ENCODE measurements at places on chromosomes 1 and 21.
A peak's percentile ranks its signal among the peaks of the same experiment; 100 is the strongest.

DNA sequence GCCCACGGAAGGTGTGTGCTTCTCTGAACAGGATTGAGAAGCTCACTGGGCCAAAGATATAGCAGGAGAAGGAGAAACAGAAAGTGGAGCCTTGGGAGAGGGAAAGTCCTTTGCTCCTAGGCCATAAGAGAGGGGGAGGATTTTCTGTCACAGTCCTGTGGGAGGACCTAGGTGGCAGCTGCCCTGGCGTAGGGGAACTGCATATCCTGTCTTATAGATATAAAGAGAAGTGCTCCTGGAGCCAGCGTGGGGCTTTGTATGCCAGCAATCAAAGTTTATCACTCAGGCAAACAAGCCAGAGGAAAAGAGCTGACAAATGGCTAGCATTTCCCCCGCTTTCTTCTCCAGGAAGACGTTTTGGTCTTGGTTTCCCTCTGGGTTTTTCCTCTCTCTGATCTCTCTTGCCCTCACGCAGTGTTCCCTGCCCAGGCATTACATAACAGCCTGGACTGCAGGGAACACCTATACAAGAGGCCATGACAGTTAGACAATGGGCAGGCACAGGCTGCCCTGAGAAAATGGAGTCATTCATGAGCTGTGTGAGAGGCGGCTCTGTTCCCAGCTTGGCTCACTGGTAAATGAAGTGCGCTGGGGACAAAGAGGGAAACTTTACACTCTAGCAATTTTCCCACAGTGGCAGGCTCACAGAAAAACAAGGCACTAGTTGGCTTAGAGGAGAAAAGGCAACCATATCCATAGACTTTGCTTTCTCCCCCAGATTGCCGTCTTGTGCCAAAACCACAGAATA is 52.5 kb upstream of the ZNF648 start:
- DNase-seq = no peak

GRCh38 chr1:46521414-46521813 is 30.0 kb downstream of the KNCN start:
- no peak for DNase-seq

- DNase-seq = no peak
Observed at GRCh38 chr1:183195142-183195574, 9.1 kb downstream of the LAMC2 start.

- DNase-seq = no peak
Observed at GRCh38 chr1:205619376-205619775, 12.4 kb downstream of the ELK4 start.

DNA sequence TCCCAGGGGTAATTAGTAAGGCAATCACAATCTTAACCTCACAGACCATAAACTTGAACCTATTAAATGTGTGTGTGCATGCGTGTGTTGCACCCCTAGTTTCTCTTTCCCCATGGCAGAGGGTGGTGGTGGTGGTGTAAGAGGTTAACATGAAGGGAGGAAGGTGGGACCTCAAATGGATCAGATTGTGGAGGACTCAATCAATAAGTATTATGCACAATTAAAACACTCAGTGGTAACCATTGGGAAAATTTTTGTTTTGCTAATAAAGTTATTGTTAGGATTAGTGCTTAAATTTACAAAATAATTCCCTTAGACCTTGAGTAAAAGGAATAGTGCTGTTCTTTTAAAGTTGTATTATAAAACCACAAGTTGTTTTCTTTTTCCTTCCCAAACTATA is 283.0 kb downstream of the OLFM3 start:
- no peak for DNase-seq

DNA sequence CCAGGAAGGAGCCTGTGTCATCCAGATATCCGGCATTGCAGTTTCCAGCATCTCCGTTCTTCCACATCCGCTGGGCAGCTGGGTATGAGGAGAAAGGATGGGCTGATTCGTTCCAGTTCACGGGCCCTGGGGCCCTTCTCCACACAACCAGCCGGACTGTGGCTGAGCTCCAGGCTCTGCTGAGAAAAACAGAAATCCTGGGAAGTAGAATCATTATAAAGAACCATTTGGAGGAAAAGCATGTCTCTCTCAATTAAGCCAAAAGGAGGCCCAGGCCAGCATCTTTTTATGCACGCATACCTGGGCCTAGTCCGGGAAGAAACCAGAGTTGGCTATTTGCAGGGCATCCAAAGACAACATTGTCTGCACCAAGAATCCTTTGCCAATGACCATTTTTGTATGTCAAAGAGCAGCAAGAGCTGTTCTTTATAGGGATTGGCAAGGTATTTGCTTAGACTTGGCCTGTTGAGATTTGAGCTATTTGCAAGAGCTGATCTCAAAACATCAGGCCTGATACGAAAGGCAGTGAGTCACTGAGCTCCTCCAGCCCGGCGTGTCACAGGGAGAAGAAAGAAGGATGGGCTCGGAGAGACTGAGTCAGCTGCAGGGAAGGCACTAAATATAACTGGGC is 84.9 kb upstream of the ARHGEF16 start:
- DNase-seq = no peak

- DNase-seq = no peak
Observed at GRCh38 chr1:59761443-59761842, 53.3 kb upstream of the HOOK1 start.

- peak; percentile 26 for DNase-seq
Observed at GRCh38 chr1:27934818-27935549, at the start of gene SMPDL3B. Gene SMPDL3B, plus strand, starts transcription at chr1:27935000. Its CDS starts 184 bp downstream, at chr1:27935184.

GRCh38 chr1:65572701-65573421 is 152.4 kb downstream of the LEPR start:
- no peak for DNase-seq

DNA sequence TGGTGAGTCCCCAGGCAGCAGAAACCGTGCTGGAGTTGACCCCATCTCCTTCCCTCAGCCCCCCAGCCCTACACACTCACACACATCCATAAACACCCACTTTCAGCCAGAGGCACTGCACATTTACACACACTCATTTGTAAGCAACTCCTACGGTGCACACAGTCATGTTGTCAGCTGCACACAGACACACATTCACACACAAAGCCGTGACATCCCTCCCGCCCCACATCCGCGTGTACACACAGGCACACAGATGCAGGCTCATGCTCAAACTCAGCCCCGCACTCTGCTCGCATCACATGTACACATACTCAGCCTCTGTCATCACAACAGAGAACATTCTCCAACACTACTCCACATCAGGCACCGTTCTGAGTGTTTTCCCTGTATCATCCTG is 47.6 kb downstream of the LACTBL1 start:
- DNase-seq = no peak

DNA sequence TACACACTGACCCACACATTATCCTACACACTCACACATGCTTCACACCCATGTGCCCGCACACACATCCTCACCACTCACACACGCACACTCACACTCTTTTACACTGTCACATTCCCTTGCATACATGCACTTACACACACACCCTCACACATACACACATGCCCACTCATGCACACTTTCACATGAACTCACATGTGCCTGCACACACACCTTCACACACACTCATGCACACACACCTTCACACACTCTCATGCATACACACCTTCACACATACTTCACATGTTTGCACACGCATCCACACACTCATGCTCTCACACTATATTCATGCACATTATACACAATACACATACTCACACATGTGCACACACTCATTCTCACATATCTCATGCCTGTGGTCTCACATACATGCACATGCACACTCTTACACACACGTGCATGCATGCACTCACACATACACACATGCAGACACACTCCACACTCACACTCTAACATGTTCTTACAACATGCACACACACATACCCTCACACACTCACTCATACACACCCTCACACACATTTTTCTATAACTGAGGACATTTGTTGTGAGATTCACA is 42.3 kb downstream of the RXRG start:
- DNase-seq = no peak

- no peak for DNase-seq
Observed at GRCh38 chr1:223680188-223680587, 14.7 kb upstream of the CAPN8 start.

DNA sequence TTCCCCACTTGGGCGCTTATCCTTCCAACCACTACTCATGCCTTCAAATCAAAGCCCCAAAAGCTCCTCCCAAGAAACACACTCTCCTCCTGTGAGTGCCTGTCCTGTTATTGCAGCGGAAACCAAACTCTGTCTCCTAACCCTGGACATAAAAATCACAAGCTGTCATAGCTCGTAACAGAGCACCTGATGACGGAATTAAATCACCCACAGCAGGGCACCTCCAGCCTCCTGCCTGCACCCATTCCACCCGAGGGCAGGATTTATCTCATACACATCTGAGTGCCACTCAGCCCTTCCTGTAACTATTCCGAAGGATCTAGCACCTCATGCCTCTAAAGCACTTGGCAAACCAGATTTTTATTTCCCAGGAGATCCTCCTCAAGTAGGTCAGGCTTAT is 100.9 kb downstream of the ASTN1 start:
- no peak for DNase-seq

GRCh38 chr1:159291424-159291823 is 10.7 kb upstream of the FCER1A start:
- DNase-seq = no peak

DNA sequence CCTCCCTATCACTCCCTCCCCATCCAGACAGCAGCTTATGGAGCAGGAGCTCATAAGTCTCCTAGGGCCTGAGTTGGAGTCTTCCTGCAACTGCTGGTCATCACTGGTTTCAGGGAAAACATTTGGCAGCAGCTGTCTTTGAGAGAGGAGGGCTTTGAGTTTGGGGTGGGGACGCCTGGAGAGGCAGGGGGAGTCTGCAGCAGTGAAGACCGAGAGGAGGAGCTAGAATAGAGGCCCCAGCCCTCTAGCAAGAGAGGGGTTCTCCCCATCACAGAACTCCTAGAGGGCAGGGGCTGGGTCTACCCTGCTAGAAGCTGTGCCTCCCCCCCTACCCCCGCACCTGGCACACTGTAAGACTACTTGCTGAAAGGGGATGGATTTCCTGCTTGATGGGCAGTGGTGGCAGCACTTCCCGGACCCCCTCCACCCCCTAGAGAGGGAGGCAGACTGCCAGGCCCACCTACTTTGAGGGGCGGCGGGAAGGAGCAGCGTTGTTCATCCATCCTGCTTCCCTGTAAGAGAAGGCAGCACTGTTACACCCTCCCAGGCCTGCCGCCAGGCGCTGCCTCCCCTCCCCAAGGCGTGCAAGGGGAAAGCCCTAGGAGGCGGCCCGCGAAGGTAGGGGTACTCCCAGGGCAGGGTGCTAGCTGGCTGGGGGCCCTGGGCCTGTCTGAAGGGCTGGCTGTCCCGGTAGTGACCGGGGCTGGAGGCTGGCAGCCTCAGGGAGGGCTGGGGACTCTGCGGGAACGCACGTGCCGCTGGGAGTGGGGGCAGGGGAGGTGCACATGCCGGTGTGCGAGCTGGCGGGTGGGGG is 50.4 kb downstream of the RAP1GAP start:
- DNase-seq = no peak

DNA sequence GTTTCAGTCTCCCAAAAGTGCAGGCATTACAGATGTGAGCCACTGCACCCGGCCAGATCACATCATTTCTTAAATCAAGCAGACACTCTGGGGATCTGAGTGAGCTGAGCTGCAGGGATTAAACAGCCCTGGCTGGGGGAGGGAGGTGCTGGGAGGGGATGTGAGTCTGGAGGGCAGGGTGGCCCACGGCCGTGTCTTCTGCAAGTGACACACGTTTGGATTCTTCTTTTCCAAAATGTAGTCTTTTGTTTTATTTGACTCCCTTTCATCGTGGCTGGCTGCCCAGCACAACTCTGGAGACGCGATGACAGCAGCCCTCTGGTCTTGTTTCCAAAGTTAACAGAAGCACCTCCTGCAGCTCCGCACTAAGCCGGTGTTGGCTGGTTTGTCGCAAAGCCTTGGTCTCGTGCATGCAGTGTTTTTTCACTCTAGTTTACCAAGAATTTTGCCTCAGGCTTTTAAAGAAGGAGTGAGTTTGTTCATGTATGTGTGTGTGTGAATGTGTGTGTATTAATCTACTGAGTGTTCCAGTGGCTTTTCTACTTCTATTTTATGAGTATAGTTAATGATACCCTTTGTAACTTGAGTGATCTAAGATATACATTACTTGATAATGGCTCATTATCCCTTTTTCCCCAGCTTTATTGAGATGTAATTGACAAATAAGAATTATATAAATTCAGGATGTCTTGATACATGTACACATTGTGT is 2.8 kb upstream of the KRTAP10-5 start:
- no peak for DNase-seq

GRCh38 chr1:904310-904950 is 19.3 kb upstream of the SAMD11 start:
- DNase-seq = peak; percentile 54

GRCh38 chr1:55337801-55338447 is 122.8 kb upstream of the USP24 start:
- DNase-seq = no peak

GRCh38 chr1:89780721-89781120 is 40.1 kb upstream of the LRRC8D start:
- peak; percentile 28 for DNase-seq

DNA sequence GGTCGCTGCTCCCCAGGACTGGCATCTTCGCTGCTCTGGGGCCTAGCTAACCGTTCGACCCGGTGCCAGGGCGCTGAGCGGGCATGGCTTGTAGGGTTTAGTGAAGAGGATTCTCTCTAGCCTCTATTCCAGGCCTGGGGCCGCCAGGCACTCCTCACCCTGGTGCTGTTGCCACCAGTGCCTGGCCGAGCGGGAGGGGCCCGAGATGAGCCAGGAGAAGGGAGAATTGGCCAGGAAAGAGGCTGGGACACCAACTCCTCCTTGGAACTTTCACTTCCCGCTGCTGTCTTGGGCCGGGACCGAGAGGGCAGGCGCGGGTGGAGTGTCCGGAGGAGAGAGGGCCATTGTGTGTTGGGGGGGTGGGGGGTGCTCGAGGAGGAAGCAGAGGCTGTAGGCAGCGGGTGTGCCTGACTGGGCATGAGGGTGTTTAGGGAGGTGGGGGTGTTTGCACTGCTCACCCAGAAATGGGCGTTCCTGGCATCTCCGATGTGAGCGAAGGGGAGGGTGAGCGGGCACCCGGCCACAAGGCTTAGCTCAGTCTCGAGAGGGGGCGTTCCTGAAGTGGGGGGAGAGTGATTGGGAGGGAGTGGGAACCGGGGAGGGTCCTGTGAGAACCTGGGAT is 772 bp downstream of the ADAM15 start:
- peak; percentile 51 for DNase-seq

DNA sequence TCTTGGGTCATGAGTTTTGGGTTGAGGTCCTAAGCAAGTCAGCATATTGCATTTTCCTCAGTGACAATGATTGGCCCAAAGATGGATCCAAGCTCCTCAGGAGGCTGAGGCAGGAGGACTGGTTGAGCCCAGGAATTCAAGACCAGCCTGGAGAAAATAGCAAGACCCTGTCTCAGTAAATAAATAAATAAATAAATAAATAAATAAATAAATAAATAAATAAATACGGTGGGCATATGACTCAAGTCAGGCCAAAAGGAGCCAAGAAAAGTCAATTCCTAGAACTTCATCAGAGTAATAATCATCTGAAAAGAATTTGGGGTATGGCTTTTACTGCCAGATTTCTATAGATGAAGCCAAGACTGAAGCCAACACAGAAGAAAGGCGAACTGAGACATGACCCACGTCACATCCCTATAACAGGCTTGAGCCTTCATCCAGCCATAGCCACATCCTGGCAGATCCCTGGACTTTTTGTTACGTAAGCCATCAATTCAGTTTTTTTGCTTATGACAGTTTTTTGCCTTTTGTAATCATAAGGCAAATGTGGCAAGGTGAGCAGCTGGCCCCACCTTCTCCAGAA is 88.5 kb upstream of the NFASC start:
- no peak for DNase-seq
